ENCODE measurements at places on chromosomes 7 and 10.

- no peak for DNase-seq
- peaks cover 2% of the 10 kb centered on the region for H3K4me1 ChIP-seq
These were observed 282.5 kb upstream of the NRP1 start for GRCh38 chr10:33616956-33617355.

DNA sequence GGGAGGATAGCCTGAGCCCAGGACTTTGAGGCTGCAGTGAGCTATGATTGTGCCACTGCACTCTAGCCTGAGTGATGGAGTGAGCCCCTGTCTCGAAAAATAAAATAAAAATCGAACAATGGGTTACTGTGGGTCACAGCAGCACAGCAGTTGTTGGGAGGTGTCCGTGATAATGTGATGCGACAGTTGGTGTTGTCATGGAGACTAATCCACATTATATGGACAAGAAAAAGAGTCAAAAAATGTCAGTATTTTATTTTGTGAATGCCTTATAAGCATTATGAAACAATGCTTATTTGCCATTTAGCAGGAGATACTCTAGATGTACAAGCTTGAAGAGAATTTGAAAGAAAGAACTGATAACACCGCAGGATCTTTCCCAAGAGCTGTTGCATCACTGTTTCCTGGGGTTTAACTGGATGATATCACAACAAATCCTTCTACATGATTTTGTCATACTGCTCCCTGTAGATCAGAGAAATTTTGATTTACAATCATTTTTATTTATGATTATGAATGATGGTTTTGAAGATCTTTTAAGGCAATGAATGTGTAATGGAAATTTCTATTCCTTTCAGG, 195.4 kb downstream of the BAMBI start:
- no peak overlapping the region for H3K27ac ChIP-seq
- peaks cover 7% of the 10 kb centered on the region for H3K4me1 ChIP-seq
- no peak for DNase-seq
- H3K36me3 ChIP-seq: no peaks in the 10 kb centered on the region

DNA sequence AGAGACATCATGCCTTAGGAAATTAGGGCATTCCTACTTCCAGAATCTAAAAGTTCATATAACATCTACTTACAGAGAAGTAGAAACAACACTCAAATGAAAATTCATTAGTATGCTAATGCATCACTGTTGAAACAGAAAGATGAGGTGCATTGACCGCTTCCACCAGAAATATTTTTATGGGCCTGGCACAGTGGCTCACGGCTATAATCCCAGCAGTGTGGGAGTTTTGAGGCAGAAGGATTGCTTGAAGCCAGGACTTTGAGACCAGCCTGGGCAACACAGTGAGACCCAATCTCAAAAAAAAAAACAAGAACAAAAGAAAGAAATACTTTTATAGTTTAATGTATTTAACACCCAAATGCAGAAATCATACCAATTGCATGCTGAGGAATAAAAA, 220.9 kb downstream of the SKIDA1 start:
- no peak for DNase-seq
- H3K27ac ChIP-seq: no peak overlapping the region
- H3K36me3 ChIP-seq: no peaks in the 10 kb centered on the region
- no peaks in the 10 kb centered on the region for H3K27me3 ChIP-seq
- H3K4me3 ChIP-seq: no peak overlapping the region

- H3K27me3 ChIP-seq: no peaks in the 10 kb centered on the region
- H3K4me3 ChIP-seq: no peak overlapping the region
- H3K36me3 ChIP-seq: peaks cover 19% of the 10 kb centered on the region
- peaks cover 19% of the 10 kb centered on the region for H3K4me1 ChIP-seq
- H3K27ac ChIP-seq: no peak overlapping the region
- DNase-seq: no peak
These were observed 102.8 kb downstream of the PIP4K2A start for GRCh38 chr10:22611425-22612115.

DNA sequence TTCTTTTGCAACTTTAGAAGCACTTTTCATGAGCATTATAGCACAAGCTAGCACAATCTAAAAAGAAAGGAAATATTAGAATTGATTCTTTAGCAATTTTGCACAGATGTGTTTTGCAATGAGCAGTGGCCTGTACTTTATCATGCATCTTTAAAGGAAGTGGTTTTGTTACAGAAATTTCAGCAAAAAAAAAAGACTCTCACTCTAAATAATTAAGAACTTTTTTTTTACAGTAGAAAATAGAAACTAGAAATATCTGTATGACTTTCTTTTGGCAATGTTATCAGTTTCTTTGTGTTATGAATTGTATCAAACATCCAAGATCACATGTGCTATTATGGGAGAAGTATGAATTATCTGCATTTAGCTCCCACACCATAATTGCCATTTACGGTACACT, 195.7 kb upstream of the KLF6 start:
- no peak for DNase-seq
- peaks cover 5% of the 10 kb centered on the region for H3K27me3 ChIP-seq
- H3K27ac ChIP-seq: no peak overlapping the region
- H3K4me3 ChIP-seq: no peak overlapping the region
- no peaks in the 10 kb centered on the region for H3K36me3 ChIP-seq
- H3K4me1 ChIP-seq: peaks cover 3% of the 10 kb centered on the region

DNA sequence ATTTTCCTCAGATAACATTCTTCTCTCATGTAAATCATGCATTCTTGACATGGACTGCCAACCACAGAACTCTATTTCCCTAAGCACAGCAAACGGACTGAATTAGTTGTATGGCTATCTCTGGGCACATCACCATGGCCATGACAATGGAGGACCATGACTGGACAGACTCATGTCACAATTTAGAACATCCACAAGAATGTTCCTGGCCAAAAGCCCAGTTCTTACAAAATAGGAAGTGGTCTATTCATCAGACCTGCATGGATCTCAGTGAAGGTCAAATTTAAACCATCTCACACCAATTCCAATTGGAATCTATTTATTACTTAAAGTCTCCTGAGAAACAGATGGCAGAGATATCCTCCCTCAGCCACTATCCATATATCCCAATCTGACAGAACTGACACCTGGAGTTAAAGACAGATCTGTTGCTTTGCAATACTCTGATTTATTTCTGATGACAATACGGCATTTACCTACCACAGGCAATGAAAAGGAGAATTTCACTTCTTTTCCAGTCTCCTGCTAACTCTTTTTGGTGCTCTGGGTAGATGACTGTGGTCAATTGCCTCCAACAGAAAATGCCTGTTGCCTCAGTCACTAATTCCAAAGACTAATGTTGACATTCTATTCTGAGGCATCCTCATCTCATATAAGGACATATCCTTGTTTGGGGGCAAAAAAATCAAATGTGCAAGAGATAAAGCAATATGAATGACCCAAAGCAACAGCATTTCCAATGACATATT, 254.8 kb downstream of the HTR7 start:
- no peak overlapping the region for H3K27ac ChIP-seq
- no peaks in the 10 kb centered on the region for H3K36me3 ChIP-seq
- peaks cover 3% of the 10 kb centered on the region for H3K4me1 ChIP-seq
- H3K27me3 ChIP-seq: peaks cover 3% of the 10 kb centered on the region

DNA sequence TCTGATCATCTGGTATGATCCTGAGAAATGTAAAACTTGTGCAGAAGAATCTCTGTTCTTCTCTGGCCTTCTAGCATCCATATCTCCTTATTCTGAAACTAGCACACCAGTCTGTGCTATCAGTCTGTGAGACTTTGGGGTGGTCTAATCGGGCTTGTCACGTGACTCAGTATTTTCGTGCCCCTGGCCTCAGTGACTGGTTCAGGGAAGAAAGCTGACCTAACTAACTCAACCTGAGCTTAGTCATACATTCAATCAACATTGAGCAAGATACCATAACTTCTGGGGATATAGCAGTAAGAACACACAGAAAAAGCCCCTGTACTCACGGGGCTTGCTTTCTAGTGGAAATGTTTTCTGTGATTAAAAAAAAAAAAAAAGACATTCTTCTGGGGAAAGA, 109.3 kb downstream of the DKK1 start:
- no peaks in the 10 kb centered on the region for H3K36me3 ChIP-seq
- no peak overlapping the region for H3K4me3 ChIP-seq
- no peak overlapping the region for H3K27ac ChIP-seq
- no peaks in the 10 kb centered on the region for H3K27me3 ChIP-seq
- H3K4me1 ChIP-seq: no peaks in the 10 kb centered on the region

DNA sequence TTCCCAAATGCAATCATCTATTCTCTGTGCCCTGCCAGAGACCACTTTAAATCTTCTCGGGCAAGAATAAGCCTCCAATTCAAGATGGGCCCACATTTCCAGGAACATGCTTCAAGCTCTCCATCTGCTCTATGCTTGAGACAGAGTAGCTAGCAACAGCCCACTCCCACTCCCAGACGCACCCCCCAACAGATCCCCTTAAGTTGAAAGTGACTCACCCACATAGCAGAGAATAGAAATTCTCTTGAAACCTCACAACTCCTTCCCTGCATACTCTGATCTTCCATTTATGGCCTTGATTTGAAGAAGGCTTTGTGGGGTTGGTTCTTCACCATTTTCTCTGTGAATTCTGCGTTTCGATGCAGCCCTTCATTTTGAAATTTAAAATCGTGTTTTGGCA, 604.0 kb downstream of the INHBA start:
- H3K4me1 ChIP-seq: no peaks in the 10 kb centered on the region
- no peak overlapping the region for H3K4me3 ChIP-seq
- H3K36me3 ChIP-seq: no peaks in the 10 kb centered on the region
- no peak overlapping the region for H3K27ac ChIP-seq
- no peak for DNase-seq
- no peaks in the 10 kb centered on the region for H3K27me3 ChIP-seq

DNA sequence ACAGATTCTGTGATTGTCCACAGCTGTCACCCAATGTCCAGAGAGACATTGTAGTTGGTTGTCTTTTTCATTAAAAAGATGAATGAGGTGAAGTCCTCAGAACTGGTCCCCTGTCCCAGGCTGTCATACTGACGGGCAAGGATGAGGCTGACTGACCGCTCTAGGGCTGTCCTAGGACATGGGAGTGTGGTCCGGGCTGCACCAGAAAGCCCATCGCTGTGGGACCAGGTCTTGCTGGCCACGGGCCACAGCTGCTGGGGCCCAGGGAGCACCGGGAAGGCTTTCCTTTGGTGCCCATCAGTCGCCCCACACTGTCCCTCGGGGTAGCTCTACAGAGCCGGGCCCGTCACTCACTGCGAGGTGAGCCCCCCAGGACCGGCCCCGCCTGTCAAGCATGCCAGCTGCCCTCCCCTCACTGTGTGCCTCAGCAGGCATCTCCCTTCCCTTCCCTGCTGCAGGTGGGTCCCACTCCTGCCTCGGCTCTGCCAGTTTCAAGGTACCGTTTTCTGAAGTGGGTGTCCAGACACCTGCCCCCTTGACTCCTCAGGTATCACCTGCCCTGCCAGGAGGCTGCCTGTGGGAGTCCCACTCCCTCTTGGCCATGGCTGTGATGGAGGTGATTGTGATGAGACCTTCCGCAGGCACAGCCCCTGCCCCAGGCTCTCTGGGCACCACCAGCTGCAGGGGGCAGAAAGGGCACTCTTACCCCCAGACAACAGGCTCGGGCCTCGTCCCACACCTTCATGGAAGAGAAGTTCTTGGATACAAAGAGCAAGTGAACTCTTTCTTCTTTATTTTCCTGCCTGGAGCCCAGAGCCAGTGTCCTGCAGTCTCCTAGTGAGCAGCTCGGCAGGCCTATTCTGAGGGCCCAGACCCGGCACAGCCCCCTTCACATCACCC, 21.7 kb downstream of the LRRC27 start:
- peaks cover 5% of the 10 kb centered on the region for H3K36me3 ChIP-seq
- no peaks in the 10 kb centered on the region for H3K4me1 ChIP-seq
- no peak overlapping the region for H3K27ac ChIP-seq
- no peak for DNase-seq
- no peaks in the 10 kb centered on the region for H3K27me3 ChIP-seq

- DNase-seq: no peak
- H3K27ac ChIP-seq: no peak overlapping the region
- H3K36me3 ChIP-seq: peaks cover 17% of the 10 kb centered on the region
- H3K4me1 ChIP-seq: peaks cover 41% of the 10 kb centered on the region
- H3K27me3 ChIP-seq: no peaks in the 10 kb centered on the region
These were observed 292.0 kb upstream of the AOAH start for GRCh38 chr7:37016064-37016878.

GRCh38 chr7:2399848-2400587, 3.4 kb upstream of the CHST12 start:
- DNase-seq: no peak
- no peak overlapping the region for H3K4me3 ChIP-seq
- H3K27ac ChIP-seq: no peak overlapping the region

DNA sequence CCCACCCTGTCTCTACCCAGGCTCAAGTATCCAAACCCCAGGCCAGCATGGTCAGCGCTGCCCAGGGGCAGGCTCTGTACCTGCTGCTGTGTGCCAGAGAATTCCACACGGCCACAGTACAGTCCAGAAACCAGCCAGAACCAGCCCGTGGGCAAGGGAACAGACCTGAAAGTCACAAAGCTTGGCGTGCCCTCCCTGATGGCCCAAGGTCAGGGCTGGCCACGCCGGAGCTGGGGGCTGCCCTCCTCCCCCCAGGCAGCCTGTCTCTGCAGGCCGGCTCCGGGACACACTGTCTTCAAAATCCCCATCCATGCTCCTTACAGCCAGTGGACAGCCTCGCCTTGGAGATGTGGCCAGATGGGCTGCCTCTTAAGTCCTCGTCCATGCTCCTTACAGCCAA, 78.4 kb downstream of the CTBP2 start:
- peaks cover 21% of the 10 kb centered on the region for H3K4me1 ChIP-seq
- H3K4me3 ChIP-seq: no peak overlapping the region
- no peaks in the 10 kb centered on the region for H3K27me3 ChIP-seq
- H3K36me3 ChIP-seq: peaks cover 20% of the 10 kb centered on the region
- no peak overlapping the region for H3K27ac ChIP-seq

- DNase-seq: no peak
- H3K27me3 ChIP-seq: peaks cover 16% of the 10 kb centered on the region
- H3K4me3 ChIP-seq: no peak overlapping the region
- no peaks in the 10 kb centered on the region for H3K36me3 ChIP-seq
- H3K4me1 ChIP-seq: no peaks in the 10 kb centered on the region
These were observed 34.6 kb downstream of the ANXA8 start for GRCh38 chr10:47449102-47449978.
